ENCODE measurements at places on chromosomes 5 and 9. TPM values are rescaled to one million over a fixed set of nuclear protein-coding genes. Genes with fewer than 3 reads are reported as not detected.

GRCh38 chr9:134902936-134903335, 14.8 kb downstream of the FCN1 start:
- H3K36me3 ChIP-seq: peaks cover 2% of the 10 kb centered on the region
- no peak for DNase-seq
- H3K4me1 ChIP-seq: no peaks in the 10 kb centered on the region
- H3K4me3 ChIP-seq: no peak overlapping the region
- H3K27me3 ChIP-seq: peaks cover 27% of the 10 kb centered on the region
- H3K27ac ChIP-seq: no peak overlapping the region

GRCh38 chr5:102314328-102314727, 18.2 kb upstream of the SLCO4C1 start:
- DNase-seq: no peak
- no peak overlapping the region for H3K4me3 ChIP-seq

GRCh38 chr5:10401498-10401897, 40.2 kb upstream of the ROPN1L start:
- H3K4me1 ChIP-seq: no peaks in the 10 kb centered on the region
- no peak overlapping the region for H3K27ac ChIP-seq
- H3K4me3 ChIP-seq: no peak overlapping the region
- H3K27me3 ChIP-seq: no peaks in the 10 kb centered on the region
- no peak for DNase-seq

- no peaks in the 10 kb centered on the region for H3K27me3 ChIP-seq
- H3K27ac ChIP-seq: no peak overlapping the region
- H3K36me3 ChIP-seq: peaks cover 1% of the 10 kb centered on the region
Observed at GRCh38 chr5:119016125-119016774, 27.9 kb upstream of the DTWD2 start.

DNA sequence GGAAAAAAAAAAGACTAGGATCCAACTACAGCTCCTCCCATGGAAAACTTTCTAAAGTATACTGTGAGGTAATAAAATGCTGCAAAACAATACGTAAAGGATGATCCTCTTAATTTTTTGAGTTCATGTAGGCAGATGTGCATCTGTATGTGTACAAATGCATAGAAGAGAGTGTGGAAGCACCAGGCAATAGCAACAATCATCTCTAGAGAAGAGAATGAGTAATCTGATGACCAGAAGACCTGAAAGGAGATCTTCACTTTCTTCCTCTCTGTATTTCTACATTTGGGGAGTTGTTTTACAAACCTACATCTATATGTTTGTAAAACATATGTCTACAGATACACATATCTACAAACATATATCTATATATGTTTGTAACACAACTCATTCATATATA, 29.3 kb upstream of the SPDL1 start:
- peaks cover 39% of the 10 kb centered on the region for H3K27me3 ChIP-seq
- H3K4me3 ChIP-seq: no peak overlapping the region
- no peak overlapping the region for H3K27ac ChIP-seq
- H3K36me3 ChIP-seq: peaks cover 5% of the 10 kb centered on the region

- DNase-seq: no peak
- no peak overlapping the region for H3K27ac ChIP-seq
- H3K36me3 ChIP-seq: no peaks in the 10 kb centered on the region
- H3K27me3 ChIP-seq: peaks cover 52% of the 10 kb centered on the region
- H3K4me3 ChIP-seq: no peak overlapping the region
Observed at GRCh38 chr5:137036640-137037039, 462.5 kb downstream of the SPOCK1 start.

DNA sequence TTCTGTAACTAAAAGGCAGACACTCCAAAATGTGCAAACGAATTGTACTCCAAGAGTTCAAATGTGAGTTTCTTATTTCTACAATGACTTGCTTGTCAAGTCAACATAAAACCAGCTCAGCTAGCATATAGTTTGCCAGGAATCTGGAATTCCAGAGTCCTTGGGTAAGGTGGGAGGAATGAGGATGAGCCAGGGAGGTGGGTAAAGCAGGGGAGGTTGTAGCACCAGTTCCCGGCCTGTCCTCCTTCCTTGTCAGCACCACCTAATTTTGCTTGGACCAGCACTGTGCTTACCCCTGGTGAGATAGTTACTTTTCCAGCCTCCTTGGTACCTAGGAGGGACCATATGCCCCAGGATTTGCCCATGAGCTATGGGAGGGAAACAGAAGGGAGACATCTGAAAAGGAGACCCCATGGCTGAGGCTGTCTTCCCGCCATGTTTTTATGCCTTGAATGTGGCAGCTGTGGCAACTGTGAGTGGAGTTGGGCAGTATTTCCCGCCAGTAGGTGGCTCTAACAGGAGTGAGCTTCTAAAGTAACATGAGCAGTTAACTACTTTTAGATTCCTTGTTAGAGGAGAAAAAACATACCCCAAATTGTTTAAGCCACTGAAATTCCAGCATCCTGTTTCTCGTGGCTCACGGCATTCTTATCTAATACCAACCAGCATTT, 302.5 kb downstream of the TENT4A start:
- DNase-seq: no peak
- no peaks in the 10 kb centered on the region for H3K36me3 ChIP-seq
- H3K4me3 ChIP-seq: no peak overlapping the region
- H3K27me3 ChIP-seq: no peaks in the 10 kb centered on the region
- no peak overlapping the region for H3K27ac ChIP-seq

DNA sequence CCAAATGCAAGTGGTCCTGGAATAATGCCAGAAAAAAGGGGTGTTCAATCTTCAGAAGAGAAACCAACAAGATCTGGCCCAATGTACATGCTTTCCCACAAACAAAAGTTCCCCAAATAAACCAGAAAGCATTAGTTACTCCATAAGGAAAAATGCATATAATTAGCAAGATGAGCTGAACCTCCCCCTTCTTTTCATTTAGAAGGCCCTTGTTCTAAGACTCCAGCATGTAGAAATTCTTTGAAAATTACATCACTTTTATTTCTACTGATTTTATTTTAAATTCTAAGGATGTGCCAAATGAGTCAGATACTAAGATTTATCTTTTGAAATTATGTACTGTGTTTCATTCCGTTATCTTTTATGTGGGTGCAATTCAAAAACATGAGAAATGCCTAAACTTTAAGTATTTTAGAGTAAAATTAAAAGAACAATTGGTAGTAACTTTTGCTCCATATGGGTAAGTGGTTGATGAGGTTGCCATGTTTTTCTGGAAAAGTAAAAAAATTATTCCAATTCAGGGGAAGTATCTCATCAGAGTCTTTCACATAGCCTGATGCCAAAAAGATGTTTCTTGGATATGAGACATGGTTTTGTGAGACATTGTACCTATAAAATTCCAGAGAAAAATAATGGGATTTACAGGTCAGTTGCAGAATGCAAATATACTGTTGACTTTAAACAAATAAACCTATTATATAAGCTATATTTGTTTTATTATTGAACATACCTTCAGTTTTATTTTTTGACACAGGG, 106.5 kb upstream of the CCDC112 start:
- no peak for DNase-seq
- H3K4me3 ChIP-seq: no peak overlapping the region
- H3K27me3 ChIP-seq: no peaks in the 10 kb centered on the region
- no peaks in the 10 kb centered on the region for H3K36me3 ChIP-seq
- H3K27ac ChIP-seq: no peak overlapping the region

GRCh38 chr9:101727612-101728524, 10.6 kb downstream of the GRIN3A start:
- no peak overlapping the region for H3K4me3 ChIP-seq
- H3K36me3 ChIP-seq: no peaks in the 10 kb centered on the region
- DNase-seq: no peak
- H3K4me1 ChIP-seq: peaks cover 3% of the 10 kb centered on the region

CDH9 gene
- total RNA-seq: 1.2 TPM

DNA sequence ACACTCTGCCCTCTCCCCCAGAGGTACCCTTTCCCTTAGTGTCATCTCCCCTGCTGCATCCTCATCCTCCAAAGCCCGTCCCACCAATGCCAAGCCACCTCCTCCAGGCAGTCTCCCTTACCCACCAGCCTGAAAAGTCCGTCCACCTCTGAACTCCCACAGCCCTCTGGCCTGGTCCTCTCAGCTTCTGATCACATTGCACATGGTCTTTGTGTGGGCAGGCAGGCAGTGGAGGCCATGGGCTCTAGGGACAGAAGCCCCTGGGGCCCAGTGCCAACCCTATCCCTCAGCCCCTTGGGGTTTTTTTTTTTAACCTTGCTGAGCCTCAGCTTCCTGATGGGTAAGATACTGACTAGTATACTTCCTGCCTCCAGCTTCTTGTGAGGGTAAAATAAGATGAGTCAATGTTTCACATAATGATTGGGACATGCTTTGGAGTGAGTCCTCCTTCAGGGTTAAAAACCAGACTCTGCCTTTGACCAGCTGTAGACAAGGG, 19.4 kb downstream of the CSF1R start:
- no peaks in the 10 kb centered on the region for H3K27me3 ChIP-seq
- DNase-seq: no peak
- no peaks in the 10 kb centered on the region for H3K36me3 ChIP-seq
- peaks cover 3% of the 10 kb centered on the region for H3K4me1 ChIP-seq
- H3K4me3 ChIP-seq: no peak overlapping the region

- no peaks in the 10 kb centered on the region for H3K36me3 ChIP-seq
- H3K4me1 ChIP-seq: peaks cover 12% of the 10 kb centered on the region
- no peak for DNase-seq
- no peak overlapping the region for H3K4me3 ChIP-seq
Observed at GRCh38 chr5:142821733-142822487, 51.7 kb downstream of the ARHGAP26 start.

GRCh38 chr9:136107953-136108647, 10.6 kb downstream of the TMEM250 start:
- peaks cover 36% of the 10 kb centered on the region for H3K4me1 ChIP-seq
- H3K27ac ChIP-seq: no peak overlapping the region
- H3K4me3 ChIP-seq: peak overlapping the region; percentile 28
- H3K27me3 ChIP-seq: peaks cover 6% of the 10 kb centered on the region
- no peaks in the 10 kb centered on the region for H3K36me3 ChIP-seq

JAKMIP2 gene
- total RNA-seq: 5.5 TPM

GRCh38 chr5:178435321-178436238, 154.6 kb downstream of the COL23A1 start:
- no peaks in the 10 kb centered on the region for H3K36me3 ChIP-seq
- no peak overlapping the region for H3K4me3 ChIP-seq
- peaks cover 21% of the 10 kb centered on the region for H3K4me1 ChIP-seq
- H3K27me3 ChIP-seq: no peaks in the 10 kb centered on the region
- H3K27ac ChIP-seq: no peak overlapping the region
- peak; percentile 26 for DNase-seq

PLPPR1 gene
- 1.2 TPM for total RNA-seq

GRCh38 chr9:38032266-38033110, 36.5 kb downstream of the SHB start:
- DNase-seq: no peak
- no peaks in the 10 kb centered on the region for H3K36me3 ChIP-seq
- H3K4me1 ChIP-seq: peaks cover 49% of the 10 kb centered on the region
- no peak overlapping the region for H3K4me3 ChIP-seq

GRCh38 chr5:62152394-62153087, 153.5 kb upstream of the KIF2A start:
- no peak for DNase-seq
- H3K4me3 ChIP-seq: no peak overlapping the region
- H3K27ac ChIP-seq: no peak overlapping the region
- peaks cover 6% of the 10 kb centered on the region for H3K4me1 ChIP-seq

GRCh38 chr9:12183321-12183720, 509.9 kb upstream of the TYRP1 start:
- H3K4me1 ChIP-seq: peaks cover 11% of the 10 kb centered on the region
- no peaks in the 10 kb centered on the region for H3K27me3 ChIP-seq
- no peaks in the 10 kb centered on the region for H3K36me3 ChIP-seq
- H3K27ac ChIP-seq: no peak overlapping the region

HTR1A gene
- 0.13 TPM for total RNA-seq

PRRC1 gene
- total RNA-seq: 81.5 TPM

GRCh38 chr9:15851766-15852165, 298.9 kb downstream of the CCDC171 start:
- H3K4me1 ChIP-seq: no peaks in the 10 kb centered on the region
- no peak overlapping the region for H3K27ac ChIP-seq
- no peaks in the 10 kb centered on the region for H3K27me3 ChIP-seq
- no peak for DNase-seq
- no peaks in the 10 kb centered on the region for H3K36me3 ChIP-seq

GRCh38 chr5:116242343-116242742, 157.5 kb downstream of the COMMD10 start:
- no peaks in the 10 kb centered on the region for H3K27me3 ChIP-seq
- peaks cover 25% of the 10 kb centered on the region for H3K36me3 ChIP-seq
- no peak for DNase-seq

DNA sequence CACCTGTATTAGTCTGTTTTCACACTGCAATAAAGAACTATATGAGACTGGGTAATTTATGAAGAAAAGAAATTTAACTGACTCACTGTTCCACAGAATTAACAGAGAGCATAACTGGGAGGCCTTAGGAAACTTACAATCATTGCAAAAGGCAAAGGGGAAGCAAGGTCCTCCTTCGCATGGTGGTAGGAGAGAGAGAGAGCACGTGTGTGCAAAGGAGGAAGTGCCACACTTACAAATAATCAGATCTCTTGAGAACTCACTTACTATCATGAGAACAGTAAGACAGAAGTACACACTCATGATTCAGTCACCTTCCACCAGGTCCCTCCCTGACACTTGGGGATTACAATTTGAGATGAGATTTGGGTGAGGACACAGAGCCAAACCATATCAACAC, 258.7 kb downstream of the TRIM32 start:
- no peaks in the 10 kb centered on the region for H3K4me1 ChIP-seq
- H3K27me3 ChIP-seq: peaks cover 41% of the 10 kb centered on the region
- no peaks in the 10 kb centered on the region for H3K36me3 ChIP-seq
- no peak overlapping the region for H3K27ac ChIP-seq
- H3K4me3 ChIP-seq: no peak overlapping the region

DNA sequence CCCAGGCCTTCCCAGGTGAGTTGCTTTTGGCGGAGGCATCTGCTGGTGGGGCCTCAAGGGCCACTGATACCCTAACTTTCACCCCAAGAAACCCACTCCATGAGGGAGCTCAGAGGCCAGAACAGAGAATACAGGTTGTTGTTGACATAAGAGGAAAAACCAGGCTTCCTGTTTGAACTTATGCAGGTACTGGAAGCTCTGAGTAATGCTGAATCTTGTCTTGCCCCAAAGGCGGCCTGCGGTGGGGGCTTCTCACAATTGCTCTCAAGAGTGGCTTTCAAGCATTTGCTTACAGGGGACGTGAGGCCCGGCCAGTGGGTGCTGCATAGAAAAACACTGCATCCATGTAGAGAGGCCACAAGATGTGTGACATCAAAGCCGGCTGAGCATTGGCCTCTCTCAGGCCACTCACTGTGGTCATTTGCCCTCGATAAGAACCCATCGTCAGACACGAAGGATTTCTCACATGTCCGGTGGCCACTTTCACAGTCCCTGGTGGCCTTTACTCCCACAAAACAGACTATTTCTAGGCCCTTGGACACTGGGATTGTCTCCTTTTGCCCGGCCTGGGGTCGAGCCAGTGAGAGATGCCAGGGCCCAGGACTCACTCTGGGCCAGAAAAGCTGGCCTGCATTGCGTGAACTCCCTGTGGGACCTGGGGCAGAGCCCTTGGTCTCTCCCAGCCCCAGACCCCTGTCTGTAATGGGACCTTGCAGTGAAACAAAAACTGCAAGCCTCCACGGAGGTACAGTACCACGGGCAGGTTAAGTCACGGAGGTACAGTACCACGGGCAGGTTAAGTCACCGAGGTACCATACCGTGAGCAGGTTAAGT, 34.5 kb upstream of the TCF7 start:
- H3K27ac ChIP-seq: no peak overlapping the region
- H3K4me3 ChIP-seq: no peak overlapping the region
- no peak for DNase-seq
- H3K36me3 ChIP-seq: no peaks in the 10 kb centered on the region

- no peak overlapping the region for H3K4me3 ChIP-seq
- no peak for DNase-seq
- no peaks in the 10 kb centered on the region for H3K27me3 ChIP-seq
Observed at GRCh38 chr5:73028991-73029595, 73.3 kb downstream of the FCHO2 start.

TMEM174 gene
- not detected for total RNA-seq

NOTCH1 gene
- total RNA-seq: 104 TPM

GPR150 gene
- total RNA-seq: not detected

Data from mesothelial cell of epicardium (in vitro differentiated cells).